Neural crest cell (in vitro differentiated cells): ENCODE measurements at places on chromosomes 5 and 9.
A peak's percentile ranks its signal among the peaks of the same experiment; 100 is the strongest.

- DNase-seq, result no peak
Measured at GRCh38 chr5:125346316-125346715, 599.9 kb upstream of the ZNF608 start.

DNA sequence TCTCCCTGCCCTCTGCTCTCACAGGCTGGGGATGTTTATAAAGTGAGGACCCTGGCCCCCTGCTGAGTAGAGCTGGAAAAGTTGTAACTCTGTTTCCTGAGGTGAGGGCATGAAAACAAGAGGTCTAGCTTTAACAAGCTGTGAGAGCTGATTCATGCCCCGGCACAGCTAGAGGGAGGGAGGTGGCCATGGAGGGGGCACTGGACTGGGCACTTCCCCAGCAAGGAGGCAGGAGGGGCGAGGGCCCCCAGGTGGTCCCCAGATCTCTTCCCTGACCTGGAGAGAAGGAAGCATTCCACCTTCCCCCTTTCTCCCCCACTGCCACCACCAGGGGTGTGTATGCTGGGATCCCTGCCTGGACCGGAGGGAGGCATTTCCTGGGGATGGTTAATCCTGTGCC, at the start of gene MSMP:
Gene MSMP, minus strand, starts transcription at position 13 of the 400 bp plus-strand sequence. CDS start 147 bp downstream, outside the sequence.
- no peak for DNase-seq

GRCh38 chr9:127660886-127661741, 45.7 kb upstream of the CFAP157 start:
- no peak for DNase-seq

GRCh38 chr5:139422307-139422893, 16.9 kb downstream of the DNAJC18 start:
- DNase-seq, result peak; percentile 48

DNA sequence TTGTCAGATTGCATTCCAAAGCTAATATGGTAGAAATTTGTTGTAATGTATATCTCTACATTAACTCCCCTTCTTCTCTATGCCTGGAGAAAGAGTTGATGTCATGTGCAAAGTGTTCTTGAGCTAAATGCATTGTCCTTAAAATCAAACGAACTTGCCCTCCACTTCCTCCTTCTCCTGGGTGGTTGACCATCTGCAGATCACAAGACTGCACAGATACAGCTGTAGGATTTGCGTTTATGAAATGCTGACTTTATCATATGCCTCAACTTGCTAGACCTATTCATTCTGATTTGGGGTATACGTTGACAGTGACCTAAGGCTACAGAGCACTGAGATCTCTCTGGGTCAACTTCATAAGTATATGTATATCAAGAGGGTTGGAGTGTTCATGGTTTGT, 8.3 kb downstream of the TRIM32 start:
- no peak for DNase-seq

DNA sequence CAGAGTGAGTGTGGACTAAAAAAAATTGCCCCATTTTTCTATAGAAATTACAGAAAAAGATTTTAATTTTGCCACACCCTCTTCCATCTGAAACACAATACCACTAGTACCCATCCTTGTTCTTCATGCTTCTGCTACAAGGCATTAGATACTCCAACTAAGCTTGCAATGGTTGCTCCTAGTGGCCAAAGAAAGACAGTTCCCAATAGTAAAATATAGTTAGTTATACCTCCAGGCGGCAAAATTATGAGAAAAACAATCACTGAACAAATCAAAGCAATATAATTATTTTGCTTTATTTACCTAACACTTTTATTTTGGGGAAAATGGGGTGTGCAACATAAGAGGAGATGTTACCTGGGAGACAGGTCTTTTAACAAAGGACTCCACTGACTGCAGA, 101.2 kb downstream of the RAPGEF6 start:
- DNase-seq, result no peak

GRCh38 chr9:99822806-99823591, 1.3 kb downstream of the NR4A3 start:
- DNase-seq, result no peak

DNA sequence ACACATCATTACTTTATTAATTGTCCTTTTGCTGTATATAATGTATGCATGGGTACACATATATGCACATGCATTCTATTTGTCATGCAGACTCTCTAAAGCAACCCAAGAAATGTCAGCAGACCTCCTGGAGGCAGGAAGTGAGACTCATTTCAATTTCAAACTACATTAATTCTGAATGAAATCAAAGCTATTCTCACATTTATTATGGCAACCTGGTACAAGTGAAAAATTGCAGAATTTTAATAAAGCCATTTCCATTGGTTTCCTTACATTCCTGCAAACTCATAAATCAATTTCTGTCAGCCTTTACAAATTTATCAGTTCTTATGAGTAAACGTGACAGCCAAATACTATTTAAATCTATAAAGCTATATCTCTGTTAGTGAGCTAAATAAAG, 430.4 kb upstream of the NUDT12 start:
- no peak for DNase-seq

DNA sequence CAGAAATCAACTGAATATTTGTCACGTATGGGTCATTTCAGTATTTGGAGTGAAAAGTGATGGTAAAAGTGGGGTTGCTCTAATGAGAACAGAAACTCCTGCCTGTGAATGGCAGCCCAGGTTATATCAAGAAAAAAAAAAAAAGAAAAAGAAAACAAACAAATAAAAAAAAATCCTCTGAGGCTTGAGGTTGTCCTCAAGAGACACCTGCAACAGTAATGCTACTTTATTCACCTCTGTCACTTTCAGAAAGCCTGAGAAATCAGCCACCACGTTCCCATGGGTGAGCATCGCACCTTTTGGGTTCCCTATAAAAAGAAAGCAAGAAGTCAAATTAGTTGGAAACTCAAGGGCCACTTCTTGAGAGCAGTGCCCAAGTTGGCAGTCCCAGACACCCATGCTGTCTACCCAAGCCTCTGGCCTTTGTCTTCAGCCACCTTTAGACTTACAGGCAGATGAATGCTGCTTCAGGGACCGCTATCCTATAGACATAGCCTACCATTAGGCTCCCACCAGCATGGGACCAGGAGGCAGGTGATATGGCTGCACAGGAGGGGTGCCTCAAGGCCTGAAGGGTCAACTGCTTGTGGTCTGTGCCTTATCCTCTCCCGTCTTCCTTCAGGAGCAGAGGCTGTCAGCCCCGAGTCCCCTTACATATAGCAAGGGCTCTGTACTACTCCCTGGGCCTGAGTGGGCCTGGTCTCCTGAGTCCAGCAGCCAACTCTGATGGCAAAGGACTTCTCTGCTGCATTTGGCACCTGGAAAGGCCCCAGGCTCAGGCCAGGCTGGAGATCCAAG, 31.1 kb upstream of the MEIKIN start:
- no peak for DNase-seq

DNA sequence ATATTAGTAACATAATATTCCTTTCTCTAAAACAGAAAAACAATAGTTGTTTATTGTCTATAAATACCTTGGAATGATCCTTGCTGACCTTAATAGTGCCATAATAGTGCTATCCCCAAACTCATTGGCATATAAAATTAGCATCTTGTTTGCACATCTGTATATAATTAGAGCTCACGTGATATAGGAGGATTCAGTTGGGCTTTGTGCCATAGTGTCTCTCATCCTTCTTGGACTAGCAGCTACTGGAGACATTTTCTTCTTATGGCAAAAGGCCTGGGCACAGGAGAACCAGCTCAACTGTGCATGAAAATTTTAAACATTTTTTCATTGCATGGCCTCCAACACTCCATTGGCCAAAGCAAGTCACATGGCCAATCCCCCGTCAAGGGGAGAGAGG, 342.5 kb downstream of the SPATA31D1 start:
- DNase-seq, result no peak

- DNase-seq, result no peak
Measured at GRCh38 chr5:312845-313244, 8.7 kb upstream of the AHRR start.

- DNase-seq, result no peak
Measured at GRCh38 chr5:143987751-143988560, 176.0 kb downstream of the HMHB1 start.

GRCh38 chr5:139228201-139228803, 30.1 kb upstream of the SIL1 start:
- no peak for DNase-seq

- DNase-seq, result no peak
Measured at GRCh38 chr9:22138956-22139660, 130.0 kb upstream of the CDKN2B start.

DNA sequence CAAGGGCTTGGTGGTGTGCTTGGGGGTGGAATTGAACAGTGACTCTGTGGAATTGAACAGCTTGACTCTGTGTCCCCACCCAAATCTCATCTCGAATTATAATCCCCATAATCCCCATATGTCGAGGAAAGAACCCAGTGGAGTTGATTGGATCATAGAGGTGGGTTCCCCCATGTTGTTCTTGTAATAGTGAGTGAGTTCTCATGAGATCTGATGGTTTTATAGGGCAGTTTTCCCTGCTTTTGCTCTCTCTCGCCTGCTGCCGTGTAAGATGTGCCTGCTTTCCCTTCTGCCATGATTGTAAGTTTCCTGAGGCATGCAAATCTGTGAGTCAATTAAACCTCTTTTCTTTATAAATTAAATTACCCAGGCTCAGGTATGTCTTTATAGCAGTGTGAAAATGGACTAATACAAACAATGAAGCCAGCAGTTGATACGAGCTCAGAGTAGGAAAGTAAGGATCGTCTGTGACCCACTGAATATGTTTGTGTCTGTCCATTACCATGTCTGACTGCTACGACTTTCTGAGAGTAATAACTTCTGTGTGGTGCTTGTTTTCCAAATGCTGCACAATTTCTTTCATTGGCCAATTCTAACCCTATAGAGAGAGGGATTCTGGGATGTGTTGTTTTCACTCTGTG, 17.9 kb upstream of the RICTOR start:
- no peak for DNase-seq

DNA sequence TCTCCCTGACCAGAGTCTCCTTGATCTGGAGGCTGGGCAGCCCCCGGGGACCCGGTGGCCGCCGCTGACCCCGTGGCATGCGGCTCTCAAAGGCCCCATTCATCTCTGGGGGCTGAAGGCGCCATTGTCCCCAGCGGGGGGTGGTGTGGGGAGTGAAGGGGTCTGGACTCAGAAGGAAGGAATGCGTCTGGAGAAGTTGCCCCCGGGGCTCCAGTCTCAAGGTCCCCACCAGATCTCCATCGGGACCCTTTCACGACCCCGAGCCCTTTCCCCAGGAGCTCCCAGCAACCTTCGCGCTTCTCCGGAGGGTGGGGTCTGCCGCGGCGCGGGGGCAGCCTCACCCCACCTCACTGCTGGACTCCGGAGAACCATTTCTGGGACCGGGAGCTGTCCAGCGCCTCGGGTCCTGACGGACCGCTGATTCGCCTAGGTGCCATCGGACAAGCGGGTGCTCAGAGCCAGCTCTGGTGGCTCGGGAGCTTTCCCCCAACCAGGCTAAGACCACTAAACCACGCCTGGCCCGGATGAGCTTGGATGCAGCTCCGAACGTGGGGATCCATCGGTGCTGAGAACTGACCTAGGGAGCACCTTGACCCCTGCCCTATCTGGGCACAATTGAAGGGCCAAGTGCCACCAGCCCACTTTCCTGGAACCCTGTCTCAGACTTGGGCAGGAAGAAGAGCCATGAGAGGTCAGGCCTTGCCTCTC, 5.1 kb upstream of the PCDH1 start:
- peak; percentile 79 for DNase-seq

GRCh38 chr9:69190086-69190862, 16.2 kb downstream of the TJP2 start:
- no peak for DNase-seq

GRCh38 chr5:131998431-131999040, 12.9 kb downstream of the ACSL6 start:
- DNase-seq, result no peak

DNA sequence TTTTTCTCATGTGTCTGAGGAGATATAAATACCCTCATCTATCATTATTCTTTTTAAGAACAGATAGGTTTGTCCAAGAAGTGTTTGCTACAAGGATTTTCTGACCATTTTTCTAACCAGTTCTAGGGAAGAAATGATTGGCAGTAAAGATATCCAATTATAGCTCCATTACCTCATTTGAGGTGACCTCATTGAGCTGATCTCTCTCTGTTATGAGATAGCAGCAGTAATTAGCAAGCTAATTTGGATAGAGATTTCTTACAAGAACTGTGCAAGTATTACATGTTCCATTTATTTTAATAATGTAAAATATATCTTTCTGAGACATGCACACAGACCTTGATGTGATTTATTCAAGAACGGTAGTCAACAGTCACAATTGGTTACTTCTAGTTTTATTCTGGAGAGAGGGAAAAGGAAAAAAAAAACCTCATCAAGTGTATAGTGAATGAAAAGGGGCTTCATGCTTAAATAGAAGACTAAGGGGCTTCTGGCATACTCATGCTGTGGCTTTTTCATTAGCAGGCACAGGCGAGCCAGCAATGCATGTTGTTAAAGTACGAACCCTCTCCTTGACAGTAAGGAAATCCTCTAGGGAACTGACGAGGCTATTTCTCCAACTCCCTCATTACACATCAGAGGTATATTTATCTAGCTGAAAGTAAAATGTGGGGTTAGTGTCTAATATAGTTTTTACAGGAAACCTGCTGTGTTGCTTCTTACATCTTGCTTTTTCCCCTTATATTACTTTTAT, 127.3 kb downstream of the NUDT12 start:
- no peak for DNase-seq

- DNase-seq, result no peak
Measured at GRCh38 chr5:142725231-142726187, 39.6 kb upstream of the FGF1 start.

DNA sequence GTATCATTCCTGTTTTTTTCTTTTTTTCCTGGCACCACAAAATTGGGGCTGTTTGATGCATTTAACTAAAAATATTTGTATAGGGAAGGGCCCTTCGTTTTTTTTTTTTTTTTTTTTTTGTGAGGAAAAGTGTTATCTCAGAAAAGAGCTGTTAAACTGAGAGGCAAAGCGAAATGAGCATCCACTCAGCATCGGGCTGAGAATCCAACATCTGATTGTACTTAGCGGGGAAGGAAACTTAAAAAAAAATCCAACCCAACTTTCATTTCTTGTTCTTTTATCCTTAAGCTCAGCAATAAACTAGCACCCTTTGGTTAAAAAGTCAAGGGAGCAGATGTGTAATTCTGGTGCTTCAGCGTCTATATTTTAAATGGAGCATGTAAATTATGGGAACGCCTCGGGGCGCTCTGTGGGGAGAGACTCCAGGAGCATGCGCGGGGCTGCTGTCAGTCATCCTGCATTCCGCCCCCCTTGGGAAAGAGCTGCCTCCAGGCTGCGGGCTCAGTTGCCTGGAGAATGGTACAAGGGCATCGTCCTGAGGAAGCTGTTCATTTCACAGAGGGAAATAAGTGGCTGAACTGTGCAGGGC, 33.3 kb downstream of the DMRT2 start:
- peak; percentile 15 for DNase-seq

- DNase-seq, result no peak
Measured at GRCh38 chr9:121909111-121909510, 184.0 kb downstream of the TTLL11 start.
